ENCODE measurements at places on chromosomes 5 and 9.

DNA sequence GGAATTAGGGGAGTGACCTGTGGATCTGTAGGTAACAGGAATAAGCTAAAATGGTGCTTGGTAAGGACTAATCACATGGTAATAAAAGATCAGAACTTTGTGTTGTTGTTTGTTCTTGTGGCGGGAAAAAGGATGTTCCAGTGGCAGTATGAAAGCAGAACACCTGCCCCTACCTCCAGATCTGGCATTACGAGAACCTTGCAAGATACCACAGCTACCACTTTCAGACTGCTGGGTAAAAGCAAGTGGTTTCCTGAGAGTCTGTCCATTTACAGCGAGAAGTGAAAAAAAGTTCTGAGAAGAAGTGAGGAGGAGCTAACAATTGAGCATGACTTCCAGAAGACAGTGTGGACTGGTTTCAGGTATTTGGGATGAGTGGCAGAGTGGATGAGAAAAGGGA, 252.5 kb downstream of the TLE4 start:
- DNase-seq = no peak

DNA sequence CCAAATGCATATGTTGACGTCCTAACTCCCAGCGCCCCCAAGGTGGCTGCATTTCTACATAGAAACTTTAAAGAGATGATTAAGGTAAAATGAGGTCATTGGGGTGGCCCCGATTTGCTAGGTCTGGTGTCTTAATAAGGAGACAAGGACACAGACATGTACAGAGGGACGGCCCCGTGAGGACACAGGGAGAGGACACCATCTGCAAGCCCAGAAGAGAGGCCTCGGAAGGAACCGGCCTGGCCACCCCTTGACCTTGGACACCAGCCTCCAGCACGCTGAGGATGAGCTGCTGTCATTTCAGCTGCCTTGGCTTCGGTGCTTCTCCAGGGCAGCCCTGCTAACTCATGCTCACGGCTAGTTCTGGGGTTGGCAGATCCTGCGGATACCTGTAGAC, 73.2 kb downstream of the MRPL36 start:
- peak; percentile 52 for DNase-seq

DNA sequence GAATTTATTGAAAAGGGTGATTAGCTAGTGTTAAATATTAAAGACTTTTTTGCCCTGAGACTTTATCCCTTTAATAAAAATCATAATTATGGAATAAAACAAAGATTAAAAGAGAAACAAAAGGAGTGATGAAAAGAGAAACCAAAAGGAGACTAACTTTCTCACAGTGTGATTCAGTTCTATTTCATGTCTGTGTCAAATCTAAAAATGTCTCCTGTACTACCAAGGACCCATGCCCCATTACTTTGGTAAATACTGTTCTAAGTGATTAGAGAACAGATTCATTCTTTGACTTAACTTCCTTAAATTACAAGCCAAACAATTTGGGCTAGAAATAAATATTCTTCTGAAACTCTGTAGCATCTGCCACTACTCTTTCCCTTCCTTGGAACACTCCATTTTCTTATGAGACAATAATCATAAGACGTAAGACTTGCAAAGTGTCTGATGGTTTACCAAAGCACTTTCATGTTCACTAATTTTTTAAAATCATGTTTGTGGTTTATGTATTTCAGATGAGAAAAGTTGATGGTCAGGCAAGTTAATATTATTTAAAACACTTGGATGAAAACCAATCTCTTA, 319.0 kb downstream of the EBF1 start:
- no peak for DNase-seq

- DNase-seq = peak; percentile 93
Measured at GRCh38 chr9:120916588-120916987, 10.0 kb downstream of the TRAF1 start.

DNA sequence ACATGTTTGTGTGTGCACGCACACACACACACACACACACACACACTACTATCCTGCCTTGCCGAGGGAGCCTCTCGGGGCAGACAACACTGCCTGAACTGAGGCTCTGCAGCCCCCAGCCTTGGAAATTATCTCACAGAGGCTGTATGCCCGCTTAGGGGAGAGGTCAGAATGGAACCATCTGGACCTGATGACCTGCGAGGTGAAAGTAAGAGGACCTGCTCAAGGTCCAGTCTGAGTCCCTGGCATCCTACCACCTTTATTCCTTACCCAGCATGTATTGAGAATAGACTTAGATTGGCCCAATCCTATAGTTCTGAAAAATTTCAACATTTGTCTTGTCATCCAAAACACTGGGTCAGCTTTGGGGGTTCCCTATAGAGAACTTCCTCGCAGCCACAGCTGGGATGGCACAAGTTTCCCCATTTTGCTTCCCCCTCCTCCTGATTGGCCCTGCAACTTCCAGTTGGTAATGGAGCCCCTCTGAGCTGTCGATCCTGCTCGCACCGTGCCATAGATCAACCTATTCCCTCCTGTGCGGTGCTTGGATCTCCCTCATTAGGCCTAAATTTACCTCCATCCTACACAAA, 10.2 kb downstream of the MVB12B start:
- no peak for DNase-seq

DNA sequence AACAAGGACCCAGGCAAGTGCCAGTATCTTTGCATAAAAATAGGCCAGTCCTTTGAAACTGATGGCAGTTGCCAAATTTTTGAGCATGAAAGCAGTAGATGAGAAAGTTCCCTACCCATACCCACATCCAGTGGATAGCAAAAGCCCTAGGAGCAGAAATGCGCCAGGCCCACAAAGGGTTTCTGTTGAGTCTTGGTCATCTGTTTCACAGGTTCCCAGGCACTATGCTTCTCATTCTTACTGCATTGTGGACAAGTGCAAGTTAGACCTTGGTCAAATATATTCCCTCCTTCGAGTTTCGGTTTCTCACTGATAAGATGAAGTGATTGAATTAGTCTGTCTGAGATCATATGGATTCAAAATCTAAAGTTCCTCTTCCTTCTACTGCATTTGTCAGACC, 152.3 kb downstream of the NR3C1 start:
- DNase-seq = no peak
